ENCODE measurements at places on chromosomes 5 and 9.

DNA sequence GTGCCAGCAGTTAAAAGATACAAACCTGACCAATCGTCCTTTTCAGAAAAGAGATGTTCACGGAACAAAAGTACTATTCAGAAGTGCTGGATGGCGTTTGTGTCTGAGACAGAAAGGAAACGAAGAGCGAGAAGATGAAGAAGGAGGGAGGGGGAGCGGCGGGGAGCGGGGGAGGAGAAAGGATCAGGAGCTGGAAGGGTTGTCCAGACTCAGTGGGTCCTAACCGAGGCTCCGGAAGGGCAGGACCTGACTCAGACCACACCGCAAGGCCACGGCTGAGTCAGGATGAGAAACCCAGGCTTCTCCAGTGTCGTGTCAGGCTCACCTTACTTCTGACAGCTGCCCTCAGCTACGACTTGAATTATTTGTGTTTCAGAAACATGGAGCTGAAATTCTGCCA lies 46.2 kb downstream of the PAX5 start:
- no peak for DNase-seq

GRCh38 chr5:91281401-91281800 lies 101.7 kb downstream of the ARRDC3 start:
- DNase-seq: no peak

DNA sequence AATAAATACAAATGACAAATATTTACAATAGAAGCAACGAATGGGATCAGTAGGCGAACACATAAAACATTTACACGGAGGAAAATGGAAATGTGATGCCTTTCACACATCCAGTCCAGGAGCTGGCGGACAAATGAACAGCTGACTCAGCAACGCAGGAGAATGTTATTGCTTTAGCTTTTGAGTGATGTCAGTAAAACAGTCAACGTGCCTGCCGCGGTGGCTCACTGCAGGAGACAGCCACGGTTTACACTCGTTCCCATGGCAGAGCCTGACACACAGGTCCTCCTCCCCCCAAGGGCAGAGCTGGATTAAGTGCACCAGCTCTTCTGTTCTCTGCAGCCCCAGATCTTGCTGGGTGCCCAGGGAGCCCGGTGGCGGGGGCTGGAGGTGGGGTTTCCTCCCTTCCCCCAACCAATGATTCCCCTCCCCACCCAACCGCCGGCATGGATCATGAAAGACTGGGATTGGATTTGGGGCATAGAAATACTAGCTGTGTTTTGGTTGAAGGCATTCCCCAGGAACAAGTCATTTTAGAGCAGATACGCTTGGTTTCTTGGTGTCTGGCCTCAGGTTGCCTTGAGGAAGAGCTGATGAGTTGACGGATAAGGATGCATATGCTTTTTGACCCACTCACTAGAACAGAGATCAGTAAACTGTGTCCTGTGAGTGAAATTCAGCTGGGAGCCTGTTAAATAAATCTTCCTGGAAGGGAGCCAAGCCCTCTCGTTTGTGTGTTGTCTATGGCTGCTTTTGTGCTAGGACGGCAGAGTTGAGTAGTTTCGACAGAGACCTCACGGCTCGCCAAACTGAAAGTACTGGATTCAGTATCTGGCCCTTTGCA lies 12.5 kb downstream of the STC2 start:
- DNase-seq: no peak

- DNase-seq: no peak
These were observed 24.5 kb downstream of the GLRX start for GRCh38 chr5:95798048-95798447.

DNA sequence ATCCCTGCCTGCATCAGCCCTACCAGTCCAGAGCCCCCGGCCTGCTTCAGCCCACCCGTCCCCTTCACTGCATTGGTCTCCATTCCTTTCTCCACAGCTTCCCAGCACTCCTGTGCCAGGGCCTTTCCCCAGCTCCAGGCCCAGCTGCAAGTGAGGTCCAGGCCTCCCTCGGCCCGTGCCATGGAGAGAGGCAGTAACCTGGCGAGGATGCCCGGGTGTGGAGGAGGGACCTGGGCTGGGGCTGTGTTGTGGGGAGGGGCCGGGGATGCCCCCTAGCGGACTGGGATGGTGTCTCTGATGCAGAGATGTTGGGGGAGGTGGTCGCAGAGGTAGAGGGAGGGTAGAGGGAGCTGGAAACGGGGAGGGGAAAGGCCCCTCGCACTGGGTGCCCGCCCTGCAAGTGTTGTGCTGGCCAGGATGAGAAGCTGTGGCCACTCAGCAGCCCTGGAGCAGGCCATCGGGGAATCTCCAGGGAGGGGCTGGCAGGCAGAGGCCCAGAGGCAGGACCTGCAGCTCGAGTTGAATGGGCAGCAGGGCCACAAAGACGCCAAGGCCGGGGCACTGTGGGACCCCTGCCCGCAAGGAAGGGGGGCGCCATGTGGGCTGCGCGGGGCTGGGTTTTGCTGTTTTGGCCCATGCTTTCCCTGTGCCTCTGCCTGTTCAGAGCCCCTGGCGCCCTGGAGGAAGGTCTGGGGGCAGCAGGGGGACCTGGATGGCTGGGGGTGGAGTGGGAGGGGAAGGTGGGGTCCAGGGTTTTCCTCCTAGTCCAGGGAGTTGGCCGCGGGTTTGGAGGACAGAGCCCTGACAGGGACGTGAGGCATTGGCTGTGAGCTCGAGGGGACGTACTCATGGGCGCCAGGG lies 26.0 kb upstream of the NKD2 start:
- DNase-seq: no peak

DNA sequence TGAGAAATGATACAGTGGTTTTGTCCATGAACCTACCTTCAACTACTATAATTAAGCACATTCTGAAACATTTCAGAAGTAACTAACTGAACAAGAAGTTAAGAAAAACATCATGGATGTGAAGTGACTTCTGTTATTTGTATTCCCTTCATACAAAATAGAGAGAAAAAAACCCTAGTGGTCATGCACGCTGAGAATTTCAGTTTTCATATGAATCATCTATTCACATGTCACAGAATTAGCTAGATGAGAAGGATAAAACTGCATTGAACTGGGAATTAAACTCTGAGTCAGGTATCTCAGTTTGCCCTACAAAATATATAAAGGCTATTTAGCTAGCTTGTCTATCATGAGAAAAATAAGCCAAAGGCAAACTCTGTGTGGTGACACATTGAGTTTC lies 451.8 kb upstream of the FTMT start:
- DNase-seq: no peak

- DNase-seq: no peak
These were observed 33.9 kb upstream of the AOPEP start for GRCh38 chr9:94692601-94693000.

GRCh38 chr9:111131211-111131610 lies 92.9 kb upstream of the LPAR1 start:
- DNase-seq: no peak

DNA sequence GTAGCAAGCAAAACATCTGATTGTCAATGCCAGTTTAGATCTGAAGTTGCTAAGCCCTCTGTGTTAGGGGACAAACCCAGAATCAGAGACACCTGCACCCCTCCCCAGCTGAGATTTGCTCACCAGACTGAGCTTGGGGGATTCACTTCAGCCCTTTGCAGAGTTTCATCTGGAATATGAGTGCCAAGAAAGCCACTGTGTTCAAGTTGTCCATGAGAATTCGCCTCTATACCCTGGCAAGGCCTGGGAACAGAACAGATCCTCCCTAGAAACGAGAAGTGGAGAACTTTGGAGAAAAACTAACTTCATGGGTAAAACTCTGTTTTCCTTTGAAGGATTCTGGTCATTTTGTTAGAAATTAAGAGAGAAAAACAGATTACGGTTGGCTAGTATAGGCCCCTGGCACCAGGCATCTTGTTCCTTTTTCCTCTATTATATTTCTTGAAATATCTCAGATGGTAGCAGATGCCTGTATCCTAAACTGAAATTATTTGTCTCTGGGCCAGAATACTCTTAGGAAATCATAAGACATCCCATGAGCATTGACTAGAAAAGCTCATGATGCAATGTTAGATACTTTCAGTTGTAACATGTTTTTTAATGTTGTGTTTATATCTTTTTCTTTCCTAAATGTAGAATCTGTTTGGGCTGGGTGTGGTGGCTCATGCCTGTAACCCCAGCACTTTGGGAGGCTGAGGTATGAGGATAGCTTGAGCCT lies 64.4 kb downstream of the SNX18 start:
- no peak for DNase-seq

GRCh38 chr9:123420592-123421111 lies 64.7 kb downstream of the CRB2 start:
- no peak for DNase-seq
